ENCODE measurements at places on chromosomes 11 and 22.
A peak's percentile ranks its signal among the peaks of the same experiment; 100 is the strongest.

DNA sequence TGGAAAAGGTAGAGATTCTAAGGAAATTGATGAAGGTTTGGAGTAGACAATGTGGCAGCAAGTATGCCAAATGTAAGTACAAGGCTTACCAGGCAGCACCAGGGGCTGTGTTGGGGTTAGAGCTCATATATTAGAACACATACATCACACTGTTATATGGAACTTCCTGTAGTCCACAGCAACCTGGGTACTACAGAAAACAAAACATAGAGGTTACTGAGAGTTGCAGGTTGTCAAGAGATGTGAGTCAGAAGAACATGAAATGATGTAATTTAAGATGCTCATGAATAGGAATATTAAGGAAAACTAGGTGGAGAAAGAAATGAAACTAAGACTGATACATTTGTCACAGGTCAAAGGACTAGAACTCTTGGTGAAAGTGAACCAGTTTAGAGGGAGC lies 22.0 kb downstream of the FAT3 start:
- no peak for DNase-seq

DNA sequence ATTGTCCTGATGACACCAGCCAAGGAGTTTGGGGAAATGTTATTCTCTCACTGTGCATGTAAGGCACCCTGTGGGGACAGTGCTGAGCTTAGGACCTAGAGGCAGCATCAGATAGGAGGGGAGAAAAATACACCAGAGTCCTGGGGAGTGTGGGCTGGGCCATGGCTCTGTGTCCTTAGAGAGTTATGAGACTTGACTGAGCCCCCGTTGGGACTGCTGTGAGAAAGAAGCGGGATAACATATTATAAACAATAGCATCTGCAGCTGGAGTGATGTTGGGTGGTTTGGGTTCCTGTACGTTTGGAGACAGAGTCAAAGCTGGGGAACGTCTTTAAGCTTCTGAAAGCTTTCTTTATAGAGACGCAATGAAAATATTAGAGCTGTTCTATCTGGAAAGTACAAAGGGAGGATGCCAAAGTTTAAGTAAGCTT lies 90.9 kb upstream of the CRTAM start:
- no peak for DNase-seq

- no peak for DNase-seq
These were observed 18.6 kb upstream of the WNT7B start for GRCh38 chr22:45995405-45996101.

DNA sequence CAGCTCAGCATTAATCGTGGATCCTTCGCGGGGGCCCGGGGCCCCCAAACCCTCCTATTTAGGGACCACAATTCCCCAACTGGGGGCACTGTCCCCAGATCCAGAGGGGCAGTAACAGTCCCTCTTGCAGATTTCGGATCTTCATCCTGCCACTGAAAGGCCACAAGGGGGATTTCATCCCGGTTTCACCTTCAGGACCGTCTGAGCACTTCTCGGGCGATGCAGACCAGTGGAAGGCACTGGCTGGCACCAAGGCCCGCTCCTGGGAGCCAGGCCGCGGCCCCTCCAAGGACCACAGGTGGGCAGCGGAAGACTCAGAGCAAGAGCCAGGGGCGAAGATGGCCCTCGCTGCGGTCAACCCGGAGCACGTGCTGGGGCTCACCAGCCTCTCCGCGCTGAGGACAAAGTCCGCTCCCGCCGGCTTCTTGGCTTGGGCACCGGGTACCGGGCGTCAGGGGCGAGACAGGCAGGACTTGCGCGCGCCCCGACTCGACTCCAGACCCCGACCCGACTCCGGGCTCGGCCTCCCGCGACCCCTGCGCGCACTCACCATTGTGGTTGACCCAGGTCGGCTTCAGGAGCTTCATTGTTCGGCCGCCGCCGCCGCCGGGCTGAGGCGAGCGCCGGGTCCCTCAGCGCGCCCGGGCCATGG lies 517 bp downstream of the HIRA start:
- DNase-seq = peak; percentile 21

DNA sequence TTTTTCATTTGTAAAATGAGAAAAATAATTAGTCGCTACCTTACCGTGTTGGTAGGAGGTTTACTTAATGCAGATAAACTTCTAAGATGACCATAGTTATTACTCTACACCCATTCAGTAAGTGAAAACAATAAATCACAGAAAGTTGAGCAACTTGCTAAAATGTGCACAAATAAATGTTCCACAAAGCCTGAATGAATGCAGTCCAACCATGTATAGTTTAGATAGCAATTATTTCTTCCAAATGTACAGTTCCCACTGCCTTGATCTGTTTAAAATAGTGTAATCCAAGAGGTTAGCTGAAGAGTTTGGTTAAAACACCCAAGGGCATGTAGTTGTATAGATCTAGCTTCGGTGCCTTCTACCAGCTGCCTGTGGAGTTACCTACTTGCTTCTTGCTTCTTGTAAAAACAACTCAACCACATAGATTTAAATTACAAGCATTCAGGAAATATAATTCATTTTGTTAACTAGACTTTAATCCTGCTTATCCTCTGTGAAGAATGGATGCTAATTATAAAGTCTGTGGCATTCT lies 106.3 kb upstream of the CARD18 start:
- DNase-seq = no peak

DNA sequence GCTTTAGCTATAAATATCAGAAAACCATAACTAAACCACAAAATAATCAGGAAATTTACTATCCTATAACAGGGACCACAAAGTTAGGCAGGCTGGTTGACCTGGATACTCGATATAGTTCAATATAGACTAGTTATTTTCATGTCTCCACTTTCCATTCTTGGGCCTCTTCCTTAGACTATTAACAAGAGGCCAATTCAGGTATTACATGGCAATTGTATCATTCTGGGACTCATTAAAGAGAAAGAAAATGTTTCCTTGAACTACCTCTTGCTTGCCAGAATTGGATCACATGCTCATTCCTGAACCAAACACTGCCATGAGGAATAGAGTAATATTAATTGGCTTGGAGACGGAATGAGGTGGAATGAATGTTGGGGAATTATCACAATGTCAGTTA lies 76.0 kb downstream of the EIF3M start:
- no peak for DNase-seq

GRCh38 chr22:27692243-27692642 lies 109.3 kb downstream of the MN1 start:
- DNase-seq = no peak

- no peak for DNase-seq
These were observed 53.7 kb downstream of the IGF2 start for GRCh38 chr11:2085251-2086066.

GRCh38 chr22:21855676-21856075 lies 11.8 kb downstream of the MAPK1 start:
- no peak for DNase-seq

DNA sequence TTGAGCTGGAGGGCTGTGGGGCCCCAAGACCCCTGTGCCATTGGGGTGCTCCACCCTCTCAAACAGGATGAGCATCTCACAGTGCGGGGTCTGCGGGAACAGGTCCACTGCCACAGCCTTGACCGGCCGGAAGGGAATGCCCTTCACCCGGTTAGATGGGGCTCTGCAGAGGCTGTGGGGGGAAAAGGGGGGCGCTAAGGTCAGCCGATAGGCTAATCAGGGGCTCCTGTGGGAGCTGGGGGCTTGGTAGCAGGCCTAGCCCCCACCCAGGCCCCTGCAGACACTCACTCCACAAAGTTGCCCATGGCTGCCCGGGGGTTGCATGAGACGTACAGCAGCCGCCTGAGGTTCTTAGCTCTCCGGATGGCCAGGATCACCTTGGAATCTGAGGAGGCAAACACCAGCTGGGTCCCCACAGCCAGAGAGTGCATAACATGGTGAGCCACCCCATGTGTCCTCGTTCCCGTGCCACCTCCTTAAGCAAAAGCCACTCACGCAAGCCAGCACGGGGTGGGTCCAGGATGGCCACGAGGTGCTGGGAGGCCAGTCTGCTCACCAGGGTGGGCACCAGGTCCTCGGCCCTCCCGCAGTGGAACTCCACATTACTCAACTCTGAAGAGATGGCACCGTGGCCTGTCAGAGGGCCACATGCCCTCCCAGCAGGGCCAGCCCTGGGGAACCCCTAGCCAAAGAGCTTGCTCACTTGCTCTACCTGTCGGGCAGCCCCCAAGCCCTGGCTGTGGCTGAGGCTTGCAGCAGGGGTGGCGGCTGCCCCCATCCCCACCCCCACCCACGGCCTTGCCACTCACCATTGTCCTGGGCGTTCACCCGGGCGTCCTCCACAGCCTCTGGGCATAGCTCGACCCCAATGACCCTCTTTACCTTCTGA lies 3.0 kb upstream of the RANBP1 start:
- DNase-seq = no peak

GRCh38 chr22:40285513-40285912 lies 60.8 kb upstream of the ADSL start:
- DNase-seq = no peak

DNA sequence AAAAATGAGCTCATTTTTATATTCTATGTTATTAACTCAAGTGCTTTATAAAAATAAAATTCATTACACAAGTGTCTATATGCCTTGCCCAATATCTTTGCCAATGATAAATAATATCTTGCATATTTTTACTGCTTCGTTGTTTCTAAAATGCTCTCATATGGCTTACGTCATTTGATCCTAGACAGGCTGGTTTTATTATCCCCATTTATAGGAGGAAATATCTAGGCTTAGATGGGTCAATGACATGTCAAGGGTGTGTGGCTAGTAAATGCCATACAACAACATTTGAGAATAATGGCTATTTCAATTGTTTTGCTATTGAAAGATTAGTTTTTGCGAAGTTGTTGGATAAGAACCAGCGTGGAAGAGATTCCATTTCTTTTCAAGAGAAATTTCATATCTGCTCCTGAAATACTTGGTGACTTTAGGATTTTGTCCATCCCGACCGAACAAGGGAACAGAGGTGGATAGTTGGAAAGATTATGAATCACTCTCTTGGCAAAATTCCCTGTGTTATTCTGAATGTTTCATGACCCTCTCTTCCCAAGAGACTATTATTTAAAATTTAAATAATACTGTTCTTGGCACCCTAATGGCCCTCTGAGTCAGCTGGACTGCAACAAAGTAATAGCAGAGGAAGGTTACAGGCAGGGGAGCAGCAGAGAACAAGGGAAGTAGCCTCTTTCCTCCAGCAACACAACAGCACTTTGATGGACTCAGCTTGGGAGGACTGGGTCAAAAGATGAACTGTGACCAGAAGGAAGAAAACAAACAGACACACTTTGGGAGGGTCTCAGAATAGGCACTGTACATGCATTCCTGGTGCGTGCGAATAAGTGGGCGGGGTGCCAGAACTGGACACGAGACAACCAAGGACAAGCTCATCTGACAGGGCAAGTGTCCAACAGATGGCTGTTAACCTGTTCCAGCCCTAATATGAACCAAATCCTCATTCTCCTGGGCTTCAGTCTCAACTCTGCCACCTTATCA lies 94.5 kb downstream of the ME3 start:
- no peak for DNase-seq

DNA sequence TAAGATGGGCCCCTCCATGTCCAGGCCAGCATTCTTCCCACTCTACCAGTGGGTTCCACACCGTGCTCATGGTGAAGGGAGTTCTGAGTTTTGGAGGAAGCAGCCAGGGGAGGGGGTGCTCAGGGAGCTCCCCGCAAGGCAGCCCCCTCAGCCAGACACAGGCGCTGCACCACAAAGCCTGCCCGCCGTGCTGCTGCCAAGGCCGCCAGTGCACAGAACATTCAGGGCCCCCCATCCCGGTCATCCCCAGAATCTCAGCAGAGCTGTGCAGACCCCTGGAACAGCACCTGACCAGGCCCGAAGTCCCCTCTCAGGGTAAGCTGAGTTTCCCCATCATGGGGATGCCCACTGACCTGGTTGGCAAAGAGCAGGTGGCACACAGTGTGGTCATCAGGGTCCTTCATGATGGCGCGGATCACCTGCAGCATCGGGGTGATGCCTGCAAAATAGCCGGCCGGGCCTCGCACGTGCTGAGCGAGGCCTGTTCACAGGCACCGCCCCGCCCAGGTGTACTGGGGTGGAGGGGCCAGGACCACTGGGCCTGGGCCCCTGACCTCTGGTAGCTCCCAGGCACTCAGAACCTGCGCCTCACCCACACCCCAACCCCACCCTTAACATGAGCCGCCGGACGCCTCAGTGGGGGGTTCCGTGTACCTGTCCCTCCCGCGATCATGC lies 12.4 kb upstream of the POLDIP3 start:
- no peak for DNase-seq

- no peak for DNase-seq
These were observed 61.1 kb downstream of the CHRDL2 start for GRCh38 chr11:74670171-74670570.

DNA sequence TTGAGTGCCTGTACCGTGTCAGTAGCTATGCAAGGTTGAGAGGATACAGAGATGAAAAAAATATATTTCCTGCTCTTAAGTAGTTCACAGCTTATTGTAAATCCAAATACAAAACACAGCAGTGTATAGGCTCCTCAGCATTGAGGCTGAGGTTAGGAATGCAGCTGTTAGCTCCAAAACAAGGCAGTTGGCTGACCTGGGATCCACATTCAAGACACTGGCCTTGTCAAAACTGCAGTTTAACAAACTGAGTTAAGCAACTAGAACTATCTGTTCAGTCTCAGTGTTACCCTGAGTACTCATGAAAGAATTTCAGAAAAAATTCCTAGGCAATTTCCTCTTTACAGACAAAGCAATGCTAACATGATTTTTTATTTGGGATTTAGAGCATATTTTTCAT lies 42.8 kb downstream of the REXO2 start:
- no peak for DNase-seq

- DNase-seq = no peak
These were observed 2.1 kb upstream of the APOA5 start for GRCh38 chr11:116793772-116794097.

- DNase-seq = no peak
These were observed 422.4 kb downstream of the TENM4 start for GRCh38 chr11:79018371-79018849.

- no peak for DNase-seq
These were observed 16.2 kb upstream of the CWF19L2 start for GRCh38 chr11:107473792-107474191.

GRCh38 chr11:24697522-24698111 lies 200.8 kb downstream of the LUZP2 start:
- DNase-seq = no peak

GRCh38 chr11:111206472-111206871 lies 39.1 kb upstream of the POU2AF2 start:
- DNase-seq = no peak

- DNase-seq = no peak
These were observed 619.9 kb downstream of the TBC1D22A start for GRCh38 chr22:47382164-47382890.

GRCh38 chr22:50034126-50035081 lies 21.8 kb upstream of the IL17REL start:
- DNase-seq = no peak

GRCh38 chr22:36145881-36146280 lies 14.7 kb downstream of the APOL3 start:
- DNase-seq = no peak

GRCh38 chr22:40203572-40203971 lies 25.8 kb downstream of the TNRC6B start:
- no peak for DNase-seq
